ENCODE measurements at places on chromosomes 16 and 17. TPM values are rescaled to one million over a fixed set of nuclear protein-coding genes. Genes with fewer than 3 reads are reported as not detected.

The SHCBP1 gene
- total RNA-seq: 71.9 TPM

DNA sequence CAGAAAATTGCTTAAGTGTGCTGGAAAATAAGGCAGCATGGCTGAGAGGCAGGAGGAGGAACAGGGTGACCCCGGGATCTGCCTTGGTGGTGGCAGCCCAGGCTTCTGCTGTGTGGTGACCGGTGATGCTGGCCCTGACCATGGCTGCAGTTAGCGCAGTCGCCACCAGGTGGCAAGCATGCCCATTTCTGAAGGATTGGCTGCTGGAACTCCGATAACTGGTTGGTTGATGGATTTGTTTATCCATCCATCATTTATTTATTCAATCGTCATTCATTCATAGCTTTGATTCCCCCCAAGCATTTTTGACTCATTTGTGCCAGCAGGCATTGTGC lies 29.1 kb upstream of the ITGA3 start:
- DNase-seq: peak; percentile 93

DNA sequence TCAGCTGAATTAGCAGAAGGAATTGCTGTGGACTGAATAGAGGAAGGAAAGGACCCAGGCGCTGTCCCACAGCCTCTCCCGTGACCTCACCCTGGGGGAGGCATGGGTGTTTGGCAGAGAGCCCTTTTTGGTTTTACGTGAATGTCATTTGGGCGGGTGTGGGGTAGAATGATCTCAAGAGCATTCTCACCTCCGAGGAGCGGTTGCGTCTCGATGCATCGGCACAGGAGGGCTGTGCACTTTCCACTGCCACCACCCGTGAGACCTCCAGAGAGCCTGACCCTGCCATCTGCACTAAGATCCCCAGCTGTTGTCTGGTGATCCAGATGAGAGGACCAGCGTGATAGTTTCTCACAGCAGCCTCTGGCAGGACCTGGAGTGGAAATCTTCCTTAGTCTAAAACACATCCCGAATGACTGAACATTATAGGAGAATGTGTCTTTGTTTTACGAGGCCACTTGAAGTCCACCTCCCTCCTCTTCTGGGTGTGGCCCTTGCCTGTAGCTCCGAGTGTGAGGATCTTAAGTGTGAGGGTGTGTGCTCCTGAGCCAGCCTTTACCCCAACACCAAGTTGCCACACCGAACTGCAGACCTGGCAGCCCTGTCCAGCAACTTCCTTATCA lies 29.3 kb downstream of the FOXK2 start:
- DNase-seq: no peak

DNA sequence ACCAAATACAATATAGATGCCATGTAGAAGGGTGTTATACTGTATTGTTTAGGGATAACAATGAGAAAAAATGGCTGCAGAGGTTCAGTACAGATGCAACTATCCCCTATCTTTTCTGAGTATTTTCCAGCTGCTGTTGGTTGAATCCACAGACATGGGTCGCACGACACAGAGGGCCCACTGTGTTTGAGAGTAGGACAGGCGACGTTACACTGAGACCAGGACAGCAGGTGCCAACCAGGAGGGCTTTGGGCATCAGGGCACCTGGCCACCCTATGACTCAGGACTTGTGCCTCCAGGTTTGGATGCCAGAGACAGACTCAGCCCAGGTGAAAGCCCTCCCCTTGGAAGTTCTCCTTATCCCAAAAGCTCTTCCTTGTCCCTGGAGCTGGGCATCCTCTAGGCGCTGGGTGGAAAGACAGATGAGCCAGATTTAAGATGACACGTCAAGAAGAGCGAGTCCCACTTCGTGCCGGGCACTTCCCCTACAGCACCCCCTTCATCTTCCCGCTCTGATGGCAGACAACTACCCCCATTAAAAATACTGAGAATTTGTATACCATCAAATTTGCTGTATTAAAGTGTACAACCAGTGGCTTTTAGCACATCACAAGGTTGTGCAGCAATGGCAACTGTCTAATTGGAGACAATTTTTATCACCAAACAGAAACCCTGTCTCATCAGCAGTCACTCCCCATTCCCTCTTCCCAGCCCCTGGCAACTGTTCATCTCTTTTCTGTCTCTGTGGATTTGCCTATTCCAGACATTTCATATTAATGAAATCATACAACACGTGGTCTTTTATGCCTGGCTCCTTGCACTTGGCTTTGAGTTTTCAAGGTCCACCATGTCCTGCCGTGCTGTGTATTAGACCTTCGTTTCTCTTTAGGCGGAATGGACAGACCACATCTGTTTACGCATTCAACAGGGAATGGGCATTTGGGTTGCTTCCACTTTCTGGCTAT lies 30.6 kb downstream of the TNFRSF13B start:
- DNase-seq: no peak

- DNase-seq: no peak
These were observed 55.9 kb downstream of the TBC1D16 start for GRCh38 chr17:79979816-79980215.

The RPGRIP1L gene
- total RNA-seq: 14.3 TPM
